ENCODE measurements at places on chromosomes 2 and 18.

DNA sequence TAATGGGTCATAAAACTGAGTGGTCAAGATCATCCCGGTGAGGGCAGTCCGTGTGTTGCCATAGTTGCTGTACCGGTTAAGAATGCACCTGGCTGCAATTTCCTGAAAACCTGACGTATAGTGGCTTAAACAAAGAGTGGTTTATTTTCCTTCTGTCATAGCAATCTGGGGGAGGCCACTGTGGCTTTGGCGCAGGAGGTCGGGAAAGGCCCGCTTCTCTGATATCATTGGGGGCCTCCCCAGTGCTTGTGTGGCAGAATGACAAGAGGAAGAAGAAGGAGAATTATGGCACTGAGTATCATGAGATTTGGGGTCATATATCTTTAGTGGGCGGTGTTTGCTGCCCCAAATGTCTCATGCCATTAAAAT, 4.4 kb downstream of the C2orf92 start:
- DNase-seq: no peak

DNA sequence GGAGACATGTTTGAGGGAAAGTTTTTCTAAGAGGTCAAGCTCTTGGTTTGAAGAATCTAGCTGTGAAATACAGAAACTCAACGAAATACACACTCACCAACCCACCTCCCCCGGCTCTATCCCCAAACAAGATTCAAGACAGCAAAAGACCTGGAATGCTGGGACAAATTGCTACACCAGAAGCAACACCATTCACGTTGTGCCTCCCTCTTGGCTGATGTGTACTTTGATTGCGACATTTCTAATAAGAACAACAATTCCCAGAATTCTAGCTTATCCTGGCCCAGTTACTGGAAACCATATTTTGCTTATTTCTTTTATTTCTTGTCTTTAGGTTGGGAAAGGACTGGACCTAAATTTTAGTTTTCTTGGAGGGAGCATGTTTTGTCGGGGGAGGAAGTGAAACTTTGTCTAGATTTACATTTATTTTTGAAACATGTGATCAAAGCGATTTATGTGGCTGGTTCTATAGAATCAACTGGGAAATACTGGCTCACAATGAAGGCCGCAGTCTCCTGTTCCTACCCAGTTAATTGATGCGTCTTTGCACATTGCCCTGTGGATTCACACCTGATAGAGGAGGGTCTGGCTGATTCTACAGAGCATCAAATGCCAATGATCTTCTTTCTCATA, 29.6 kb upstream of the LPIN1 start:
- DNase-seq: no peak

- DNase-seq: no peak
Measured at GRCh38 chr2:15189216-15189615, 371.9 kb downstream of the NBAS start.

- no peak for DNase-seq
Measured at GRCh38 chr2:67755156-67755882, 307.5 kb downstream of the C1D start.

- no peak for DNase-seq
Measured at GRCh38 chr2:28053597-28053996, 163.1 kb downstream of the BABAM2 start.

DNA sequence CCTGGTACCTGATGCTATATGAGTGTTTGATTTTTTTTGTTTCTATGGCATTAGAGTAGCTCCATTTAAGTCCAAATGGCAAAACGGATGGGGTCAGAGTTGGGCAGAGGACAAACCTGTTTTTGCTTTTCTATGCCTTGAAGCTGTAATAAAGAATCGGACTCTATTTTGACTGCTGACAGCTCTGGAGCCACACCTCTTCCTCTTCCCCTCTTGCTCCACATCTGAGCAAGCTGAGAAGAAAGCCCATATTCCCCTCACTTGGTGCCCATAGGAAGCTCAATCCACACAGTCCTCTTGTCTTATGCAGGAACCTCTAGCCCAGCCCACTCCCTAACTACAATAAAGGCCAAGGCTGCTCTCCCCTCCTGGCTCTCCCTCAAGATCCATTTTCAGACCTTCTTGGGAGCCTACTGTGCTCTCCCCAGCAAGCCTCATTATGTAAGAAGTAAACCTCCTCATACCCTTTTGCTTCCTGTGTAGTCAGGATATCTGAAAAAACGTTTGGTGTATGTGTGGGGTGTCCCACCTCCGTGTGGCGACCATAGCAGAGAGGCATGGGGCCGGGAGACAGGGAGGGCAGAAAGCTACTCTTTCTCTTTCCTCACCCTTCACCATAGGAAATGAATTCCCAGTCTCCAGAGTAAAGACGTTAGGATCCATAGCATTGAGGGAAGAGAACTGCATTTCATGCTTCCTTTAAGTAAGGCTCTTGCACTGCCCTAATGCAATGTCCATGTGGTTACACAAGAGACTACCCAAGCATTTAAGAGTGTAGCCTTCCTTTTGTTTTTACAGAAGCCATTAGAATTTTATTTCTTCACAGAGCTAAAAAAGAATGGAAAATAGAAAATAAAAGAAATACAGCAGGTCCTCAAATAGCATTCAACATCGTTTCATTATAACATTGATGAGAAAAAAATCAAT, 41.9 kb upstream of the RAPGEF4 start:
- DNase-seq: no peak

DNA sequence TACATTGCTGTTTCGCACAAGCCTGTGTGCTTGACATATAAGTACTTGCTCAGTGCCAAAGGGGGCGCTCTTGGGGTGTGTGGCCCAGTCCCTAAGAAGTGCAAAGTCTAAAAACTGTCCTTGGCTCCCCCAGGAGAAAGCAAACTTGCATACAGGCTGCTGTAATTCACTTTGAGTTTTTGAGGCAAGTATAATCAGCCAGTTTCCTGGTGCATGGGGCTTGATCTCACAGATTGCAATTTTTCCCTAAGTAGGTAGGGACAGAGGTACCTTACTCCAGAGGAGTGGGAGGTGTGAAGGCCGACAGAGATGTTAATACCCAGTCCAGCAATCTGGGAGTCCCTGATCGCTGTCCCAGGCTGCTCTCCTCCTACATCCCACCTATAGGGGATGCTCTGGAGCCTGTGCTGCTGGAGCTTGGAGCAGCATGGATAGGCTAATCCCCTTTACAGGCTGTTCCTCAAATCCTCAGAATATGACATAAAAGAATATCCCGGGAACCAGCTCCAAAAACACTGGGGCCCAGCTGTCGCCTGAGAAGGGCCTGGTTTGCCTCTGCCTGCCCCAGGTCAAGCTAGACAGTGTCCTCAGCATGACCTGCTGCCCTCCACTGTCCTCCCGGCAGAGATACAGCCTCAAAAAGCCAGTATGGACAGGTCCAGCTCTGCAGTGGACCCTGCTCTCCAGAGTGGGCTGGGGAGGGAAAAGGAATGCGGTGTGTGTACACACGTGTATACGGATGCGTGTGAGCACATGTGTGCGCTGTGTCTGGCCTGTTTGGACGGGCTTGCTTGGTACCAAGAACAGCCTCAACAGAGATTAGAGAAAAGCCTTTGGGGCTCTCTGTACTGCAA, 136.5 kb upstream of the HAAO start:
- DNase-seq: no peak

GRCh38 chr2:226130192-226130591, 669.4 kb downstream of the IRS1 start:
- no peak for DNase-seq

GRCh38 chr2:48902521-48902920, 147.0 kb upstream of the LHCGR start:
- DNase-seq: no peak

DNA sequence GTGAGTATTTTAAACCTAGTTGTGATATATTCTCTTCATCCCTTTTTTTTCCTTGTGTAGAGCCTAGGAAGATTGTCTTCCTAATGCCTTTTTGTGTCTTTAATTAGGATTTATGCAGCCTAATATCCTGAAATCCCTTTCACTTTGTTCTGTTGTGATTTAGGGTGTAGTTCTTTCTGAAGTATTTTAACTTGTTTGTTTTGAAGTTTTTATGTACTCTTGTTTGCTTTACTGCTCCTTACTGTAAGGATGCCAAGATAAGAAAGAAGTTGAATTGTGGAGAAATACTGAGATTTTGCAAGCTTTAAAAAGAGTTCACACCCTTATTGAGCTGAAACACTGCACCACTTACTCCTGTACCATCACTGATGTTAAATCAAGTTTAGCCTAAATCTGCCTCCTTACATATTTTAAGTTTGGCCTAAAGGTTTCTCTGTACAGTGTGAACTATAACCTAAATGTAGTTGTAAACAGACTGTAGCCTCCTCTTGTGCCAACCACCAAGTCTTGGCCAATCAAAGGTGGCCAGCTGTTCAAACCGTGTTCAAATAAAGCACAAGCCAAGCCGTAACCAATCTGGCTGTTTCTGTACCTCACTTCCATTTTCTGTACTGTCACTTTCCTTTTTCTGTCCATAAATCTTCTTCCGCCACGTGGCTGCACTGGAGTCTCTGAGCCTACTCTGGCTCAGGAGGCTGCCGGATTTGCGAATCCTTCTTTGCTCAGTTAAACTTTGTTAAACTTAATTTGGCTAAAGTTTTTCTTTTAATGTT, 17.7 kb upstream of the ACOXL start:
- DNase-seq: no peak

DNA sequence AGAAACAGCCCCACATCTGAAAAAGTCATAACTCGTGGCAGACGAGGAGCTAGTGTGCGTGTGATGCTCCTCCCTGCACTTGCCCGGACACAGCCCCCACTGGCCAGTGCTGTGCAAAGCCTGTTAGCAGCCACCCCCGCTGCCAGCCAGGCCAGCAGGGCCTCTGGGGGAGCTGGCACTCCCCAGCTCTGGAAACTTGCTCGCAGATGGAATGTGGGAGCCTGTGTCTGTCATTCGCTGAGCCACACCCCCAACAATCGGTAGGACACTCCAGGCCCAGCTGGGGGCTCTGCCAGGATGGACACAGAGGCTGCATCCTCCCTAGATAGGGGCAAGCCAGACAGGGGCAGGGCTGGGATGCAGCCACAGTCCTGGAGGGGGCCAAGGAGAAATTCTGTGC, 62.4 kb upstream of the ATG16L1 start:
- DNase-seq: no peak

GRCh38 chr18:41756141-41756540, 198.9 kb upstream of the PIK3C3 start:
- no peak for DNase-seq

- no peak for DNase-seq
Measured at GRCh38 chr2:151928380-151928779, 100.2 kb upstream of the ARL5A start.

- DNase-seq: peak; percentile 5
Measured at GRCh38 chr18:54149078-54149697, 75.3 kb downstream of the MBD2 start.

DNA sequence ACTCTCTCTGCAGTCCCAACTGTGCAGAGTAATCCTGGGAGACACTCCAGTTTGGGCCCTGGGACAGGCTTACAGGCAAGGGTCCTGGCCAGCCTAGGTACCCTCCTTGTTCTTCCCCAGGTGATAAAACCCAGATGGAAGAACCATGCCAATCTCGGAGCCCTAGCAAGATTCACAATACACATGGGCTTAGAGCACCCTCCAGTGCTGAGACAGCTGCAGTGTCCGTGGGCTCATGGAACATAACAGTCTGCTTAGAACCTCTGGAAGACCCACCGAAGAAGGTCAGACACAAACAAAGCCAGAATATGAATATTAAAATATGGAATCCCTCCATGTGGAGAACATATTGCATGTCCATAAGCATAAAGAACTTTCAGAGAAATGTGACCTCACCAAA, 568.1 kb downstream of the KCNJ3 start:
- DNase-seq: no peak

- no peak for DNase-seq
Measured at GRCh38 chr2:225534697-225535096, 135.2 kb downstream of the NYAP2 start.

- DNase-seq: no peak
Measured at GRCh38 chr2:72139471-72139873, 8.2 kb downstream of the CYP26B1 start.

DNA sequence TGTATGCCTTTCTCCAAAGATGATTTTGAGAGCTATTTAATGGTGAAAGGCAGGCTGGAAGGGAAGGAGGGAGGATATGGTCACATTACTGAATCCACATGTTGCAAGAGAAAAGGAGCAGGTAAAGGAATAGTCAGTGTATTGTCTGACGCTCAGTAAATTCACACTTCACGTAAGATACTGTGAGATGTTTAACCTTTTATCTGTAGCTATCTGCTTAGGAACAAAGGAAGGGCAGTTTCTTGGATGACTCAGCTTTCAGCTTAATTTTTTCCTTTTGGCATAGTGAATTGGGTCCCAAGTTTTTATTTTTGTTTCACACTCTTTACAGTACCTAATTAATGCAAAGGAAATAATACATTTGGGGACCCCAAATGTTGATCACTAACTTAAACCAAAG, 96.2 kb downstream of the PMS1 start:
- no peak for DNase-seq

DNA sequence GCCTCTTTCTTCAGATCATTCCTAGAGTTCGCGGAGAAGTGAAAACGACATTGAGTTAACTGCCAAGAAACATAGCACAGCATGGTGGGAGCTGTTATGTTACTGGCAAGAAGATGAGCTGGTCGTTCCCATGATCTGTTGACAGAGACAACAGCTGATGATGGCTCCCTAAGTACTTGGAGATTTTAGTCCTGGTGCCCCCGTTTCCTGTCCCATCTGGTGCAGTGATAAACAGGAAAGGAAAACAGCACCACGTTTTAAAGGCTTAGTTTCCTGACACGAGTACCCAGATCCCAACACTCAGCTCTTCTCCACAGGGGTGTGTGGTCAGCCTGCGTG, 56.4 kb upstream of the KCNG2 start:
- DNase-seq: no peak

- DNase-seq: no peak
Measured at GRCh38 chr2:199903111-199903510, 8.0 kb upstream of the C2orf69 start.

- no peak for DNase-seq
Measured at GRCh38 chr2:104434318-104434792, 419.6 kb upstream of the POU3F3 start.

- no peak for DNase-seq
Measured at GRCh38 chr2:11528228-11528627, 5.6 kb upstream of the GREB1 start.

- DNase-seq: no peak
Measured at GRCh38 chr18:23963443-23964165, 51.0 kb upstream of the TTC39C start.

DNA sequence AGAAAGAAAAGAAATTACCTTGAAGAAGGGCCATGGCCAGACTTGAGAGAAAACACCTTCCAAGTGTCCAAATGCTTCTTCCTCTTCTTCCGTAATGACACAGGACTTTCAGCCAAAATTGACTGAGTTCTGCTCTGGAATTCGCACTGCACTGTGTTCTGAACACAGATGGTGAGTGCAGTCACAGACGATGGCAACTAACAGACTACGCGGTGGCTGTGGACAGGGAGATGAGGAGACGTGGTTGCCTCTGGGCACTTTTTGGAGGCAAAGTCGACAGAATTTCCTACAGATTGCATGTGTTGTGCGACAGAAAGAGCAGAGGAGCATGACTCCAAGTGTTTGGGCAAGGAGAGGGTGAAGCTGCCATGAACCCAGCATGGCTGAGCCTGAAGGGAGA, 4.3 kb upstream of the NAPG start:
- no peak for DNase-seq

- DNase-seq: no peak
Measured at GRCh38 chr2:29293830-29294438, 178.7 kb downstream of the CLIP4 start.

All from CD4-positive, alpha-beta T cell (primary cell).